ENCODE measurements at places on chromosomes 5 and 9.

- DNase-seq = no peak
Measured at GRCh38 chr5:95664204-95664786, 17.7 kb downstream of the RFESD start.

DNA sequence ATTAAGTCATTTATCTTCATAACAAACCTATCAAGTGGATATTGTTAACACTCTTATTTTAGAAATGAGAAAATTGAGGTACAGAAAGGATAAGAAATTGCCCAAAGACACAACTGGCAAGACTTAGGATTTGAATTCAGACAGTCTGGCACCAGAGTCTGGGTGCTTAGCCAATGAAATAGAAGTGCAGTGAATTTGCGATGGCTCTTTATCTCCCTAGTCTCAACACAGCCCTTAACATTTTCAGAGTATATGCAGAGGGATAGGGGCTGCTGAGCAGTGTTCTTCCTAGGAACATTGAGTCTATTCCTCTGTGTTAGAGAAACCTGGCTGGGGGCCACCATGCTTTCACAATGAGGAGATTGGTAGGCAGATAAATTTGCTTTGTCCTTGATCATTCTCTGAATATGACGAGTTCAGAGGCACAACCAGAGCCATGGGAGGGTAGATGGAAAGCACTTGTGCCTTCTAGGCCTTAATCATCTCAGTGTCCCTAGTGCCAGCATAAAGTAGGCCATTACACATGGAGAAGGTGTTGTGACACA is 6.1 kb upstream of the FSD1L start:
- no peak for DNase-seq

DNA sequence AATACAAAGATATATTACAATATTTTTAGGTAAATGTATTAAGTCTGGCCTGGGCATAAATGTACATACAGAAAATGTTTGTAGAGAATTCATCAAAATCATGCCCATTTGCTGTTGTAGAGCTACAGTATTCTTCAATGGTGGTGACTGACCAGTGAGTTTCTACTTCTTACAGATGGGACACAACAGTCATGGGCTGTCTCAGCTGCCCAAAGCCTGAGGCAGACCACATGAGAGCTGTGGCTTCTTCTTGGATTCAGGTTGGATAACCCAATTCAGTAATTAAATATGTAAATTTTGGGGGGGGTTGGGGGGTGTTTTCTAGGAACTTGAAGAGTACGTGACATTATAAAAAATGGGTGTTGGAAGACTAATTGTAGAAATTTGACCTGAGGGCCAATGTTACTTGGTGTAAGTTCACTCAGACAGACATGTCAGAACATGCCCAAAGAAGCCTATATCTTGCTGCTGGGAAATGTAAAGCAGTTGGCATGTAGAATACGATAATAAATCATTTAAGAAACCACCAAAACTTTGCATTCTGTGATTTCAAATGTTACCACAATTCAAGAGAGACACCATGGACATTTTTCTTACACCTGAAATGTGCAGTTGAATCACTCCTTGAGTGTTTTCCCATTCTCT is 17.9 kb downstream of the STARD4 start:
- no peak for DNase-seq

DNA sequence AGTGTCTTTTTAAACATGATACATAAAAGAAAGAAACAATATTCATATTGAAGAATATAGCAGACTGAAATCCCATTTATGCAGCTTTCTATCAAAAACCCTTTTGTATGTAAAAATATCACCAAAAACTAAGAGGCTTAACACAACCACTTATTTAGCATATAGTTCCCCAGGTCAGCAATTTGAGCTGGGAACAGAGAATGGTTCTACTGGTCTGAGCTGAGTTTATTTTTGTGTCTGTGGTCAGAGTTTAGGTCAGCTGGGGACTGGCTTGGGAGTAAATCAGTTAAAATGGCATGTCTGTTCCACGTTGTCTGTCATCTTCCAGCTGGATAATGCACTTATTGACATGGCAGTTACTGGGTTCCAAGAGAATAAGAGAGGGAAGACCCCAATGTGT is 165.0 kb downstream of the TMEM232 start:
- no peak for DNase-seq

DNA sequence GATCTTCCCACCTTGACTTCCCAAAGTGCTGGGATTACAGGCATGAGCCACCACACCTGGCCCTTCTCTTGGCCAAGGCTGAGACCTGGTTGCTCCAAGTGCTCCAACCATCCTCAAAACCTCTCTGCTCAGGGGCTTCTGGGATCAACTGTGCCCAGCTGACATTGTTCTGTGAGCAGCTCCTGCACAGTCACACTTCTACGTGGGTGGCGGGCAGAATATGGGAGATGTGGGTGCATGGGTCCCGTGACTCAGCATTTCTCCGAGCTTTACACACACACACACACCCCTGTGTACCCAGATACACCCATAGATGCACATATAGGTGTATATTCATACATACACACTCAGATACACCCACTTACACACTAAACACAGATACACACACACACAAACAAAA is 10.5 kb upstream of the MYORG start:
- no peak for DNase-seq

- peak; percentile 23 for DNase-seq
Measured at GRCh38 chr9:30075451-30076199, 2308.8 kb upstream of the ACO1 start.

GRCh38 chr5:28574606-28575005 is 1536.2 kb upstream of the CDH9 start:
- no peak for DNase-seq

Measured in stimulated activated CD8-positive, alpha-beta memory T cell treated with anti-CD3 and anti-CD28 coated beads, Interleukin-2, amount 100 ng/mL, for 48 hours (primary cell).